ENCODE measurements at places on chromosomes 7 and 10.

- no peak for DNase-seq
- no peak overlapping the region for H3K27ac ChIP-seq
- H3K4me1 ChIP-seq: no peaks in the 10 kb centered on the region
- no peak overlapping the region for H3K4me3 ChIP-seq
- no peaks in the 10 kb centered on the region for H3K27me3 ChIP-seq
Observed at GRCh38 chr7:87375662-87376435, 30.4 kb downstream of the CROT start.

GRCh38 chr10:73407495-73407894 lies 6.4 kb downstream of the ANXA7 start:
- H3K4me1 ChIP-seq: peaks cover 10% of the 10 kb centered on the region
- no peak for DNase-seq
- no peak overlapping the region for H3K4me3 ChIP-seq
- H3K27me3 ChIP-seq: no peaks in the 10 kb centered on the region

DNA sequence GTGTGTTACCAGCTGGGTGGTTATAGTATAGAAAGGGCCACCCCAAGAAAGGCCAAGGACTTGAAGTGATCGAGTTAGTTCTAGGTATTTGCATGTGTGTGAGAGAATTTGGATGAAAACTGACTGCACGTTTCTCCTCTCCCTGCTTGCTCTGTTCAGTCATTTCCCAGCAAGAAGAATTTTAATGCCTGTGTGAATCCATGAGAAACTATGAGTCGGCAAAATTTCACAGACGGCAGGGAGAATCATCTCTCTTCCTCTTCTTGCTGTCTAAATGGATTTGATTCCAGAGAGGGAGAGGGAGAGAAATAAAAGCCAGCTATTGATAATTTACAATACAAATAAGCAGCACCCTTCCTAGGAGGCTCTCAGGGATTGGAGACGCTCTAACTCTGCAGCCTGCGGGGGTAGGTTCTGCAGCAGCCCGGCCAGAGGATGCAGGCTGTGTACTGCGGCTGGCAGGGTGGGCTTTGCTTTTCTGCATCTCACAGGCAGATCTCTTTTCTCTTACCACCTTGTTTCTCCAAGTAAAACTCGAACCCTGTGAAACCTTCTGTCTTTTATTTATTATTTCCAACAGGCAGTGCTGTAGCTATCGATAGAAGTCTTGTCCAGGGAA lies 183.6 kb downstream of the TCF7L2 start:
- no peaks in the 10 kb centered on the region for H3K36me3 ChIP-seq
- no peak for DNase-seq
- no peak overlapping the region for H3K4me3 ChIP-seq

GRCh38 chr10:49768731-49769130 lies 6.6 kb upstream of the OGDHL start:
- no peak for DNase-seq
- H3K27ac ChIP-seq: no peak overlapping the region
- no peaks in the 10 kb centered on the region for H3K4me1 ChIP-seq
- H3K4me3 ChIP-seq: no peak overlapping the region

Data from adrenal gland (tissue), 19 donors.